ENCODE measurements at places on chromosomes 6 and 20.

GRCh38 chr20:39916236-39916765, 772.7 kb downstream of the MAFB start:
- no peak for DNase-seq

GRCh38 chr6:8069151-8069550, 5.0 kb upstream of the BLOC1S5 start:
- no peak for DNase-seq

DNA sequence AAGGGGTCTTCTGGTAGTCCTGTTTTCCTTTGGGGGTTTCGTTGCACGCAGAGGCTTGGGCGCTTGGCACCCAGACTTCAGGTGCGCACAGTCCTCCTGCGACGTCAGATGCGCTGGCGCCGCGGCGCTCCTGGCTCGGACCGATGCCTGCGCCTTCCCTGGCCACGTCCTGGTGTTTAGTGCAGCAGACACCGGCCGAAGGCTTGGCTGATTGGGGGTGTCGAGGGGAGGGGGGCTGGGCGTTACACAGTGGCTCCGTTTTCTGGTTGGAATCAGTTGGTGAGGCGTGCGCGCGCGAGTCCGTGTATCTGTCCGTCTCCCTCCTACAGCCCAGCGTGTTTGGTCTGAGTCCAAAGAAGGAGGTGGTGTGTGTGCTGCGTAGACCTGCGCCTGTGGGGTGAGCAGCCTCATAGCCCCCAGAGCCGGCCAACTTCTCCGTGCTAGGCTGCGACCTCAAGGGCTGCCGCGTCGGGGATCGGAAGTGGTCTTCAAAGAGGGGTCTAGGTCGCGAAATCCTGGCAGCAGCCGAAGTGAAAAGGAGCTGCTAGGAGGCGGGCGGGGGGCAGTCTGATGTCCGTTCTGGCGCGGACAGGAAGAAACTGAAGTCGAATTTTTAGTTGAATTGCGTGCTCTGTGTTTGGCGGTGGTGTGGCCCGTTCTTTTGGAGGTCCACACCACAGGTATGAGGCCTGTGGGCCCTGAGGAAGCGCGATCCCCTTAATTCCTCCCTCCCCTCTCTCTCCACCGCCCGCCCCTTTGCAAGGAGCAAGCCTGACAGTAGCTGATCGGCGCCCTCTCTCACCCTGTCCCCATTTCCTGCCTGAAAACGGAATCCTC, 1.5 kb downstream of the SYNDIG1 start:
- DNase-seq, result no peak

- DNase-seq, result no peak
Measured at GRCh38 chr6:43903739-43904290, 133.8 kb downstream of the VEGFA start.

DNA sequence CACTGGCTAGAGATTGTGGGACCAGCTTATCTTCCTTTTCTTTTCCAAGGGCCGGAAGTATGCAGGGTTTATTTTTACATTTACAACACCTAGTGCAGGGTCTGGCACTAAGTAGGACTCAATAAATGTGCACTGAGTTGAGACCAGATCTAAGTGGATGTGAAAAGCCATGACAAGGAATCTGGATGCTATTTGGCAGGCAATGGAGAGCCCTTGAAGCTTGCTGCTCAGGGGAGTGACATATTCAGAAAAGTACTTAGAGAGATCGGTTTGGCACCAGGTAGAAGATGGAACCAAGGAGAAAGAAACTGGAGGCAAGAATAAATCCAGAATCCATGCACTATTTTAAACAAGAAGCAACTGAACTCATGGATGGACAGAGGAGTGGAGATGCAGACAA, 815.8 kb downstream of the MAFB start:
- no peak for DNase-seq

DNA sequence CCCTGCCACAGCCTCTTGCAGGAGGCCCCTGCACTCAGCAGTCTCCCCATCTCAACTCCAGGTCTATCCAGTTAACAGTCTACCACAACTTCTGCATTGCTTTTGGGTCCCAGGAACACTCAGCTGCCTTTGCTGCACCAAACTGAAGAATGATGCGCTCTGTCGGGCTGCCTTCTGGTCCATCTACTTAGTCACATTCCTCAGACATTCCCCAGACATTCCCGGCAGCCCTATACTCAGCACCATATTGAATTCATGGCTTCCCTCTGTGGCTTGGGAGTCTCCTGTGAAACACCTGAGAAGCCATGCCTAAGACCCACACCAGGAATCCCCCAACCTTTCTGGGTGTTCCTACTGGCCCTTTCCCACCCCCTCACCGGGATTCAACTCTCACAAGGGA, 99.6 kb upstream of the COL21A1 start:
- no peak for DNase-seq

DNA sequence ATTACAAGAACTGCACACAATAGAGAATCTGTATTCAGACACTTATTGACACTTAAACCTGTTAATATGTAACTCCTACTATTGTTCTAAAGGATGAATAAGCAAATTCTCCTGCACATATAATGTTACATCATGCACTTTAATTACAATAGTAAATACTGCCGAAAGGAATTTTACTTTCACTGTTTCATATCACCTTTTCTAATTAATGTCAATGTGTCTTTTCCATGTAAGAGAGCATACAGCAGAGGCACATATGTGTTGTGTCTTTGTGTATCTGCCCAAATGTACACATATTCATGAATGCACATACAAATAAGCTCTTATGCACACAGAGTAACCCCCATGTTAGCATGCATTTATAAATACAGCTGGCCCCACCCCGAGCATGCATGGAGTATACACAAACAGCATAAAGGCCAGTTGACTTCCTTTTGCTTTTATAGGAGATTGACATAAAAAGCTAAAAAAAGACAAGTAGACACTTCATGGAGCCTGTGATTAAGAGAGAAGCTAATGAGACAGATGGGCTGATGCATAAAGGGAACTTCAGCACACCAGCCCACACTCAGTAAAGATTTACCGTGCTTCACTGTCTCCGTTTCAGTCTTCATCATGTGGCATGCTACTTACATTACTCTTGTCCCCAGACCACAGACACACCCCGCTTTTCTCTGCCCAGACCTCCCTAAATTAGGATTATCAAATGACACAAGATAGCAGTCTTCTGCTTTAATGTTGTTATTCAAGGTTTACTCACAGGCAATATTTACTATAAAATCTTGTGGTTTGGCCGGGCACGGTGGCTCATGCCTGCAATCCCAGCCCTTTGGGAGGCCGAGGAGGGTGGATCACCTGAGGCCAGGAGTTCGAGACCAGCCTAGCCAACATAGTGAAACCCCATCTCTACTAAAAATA, 184.6 kb downstream of the ATXN1 start:
- DNase-seq, result no peak

DNA sequence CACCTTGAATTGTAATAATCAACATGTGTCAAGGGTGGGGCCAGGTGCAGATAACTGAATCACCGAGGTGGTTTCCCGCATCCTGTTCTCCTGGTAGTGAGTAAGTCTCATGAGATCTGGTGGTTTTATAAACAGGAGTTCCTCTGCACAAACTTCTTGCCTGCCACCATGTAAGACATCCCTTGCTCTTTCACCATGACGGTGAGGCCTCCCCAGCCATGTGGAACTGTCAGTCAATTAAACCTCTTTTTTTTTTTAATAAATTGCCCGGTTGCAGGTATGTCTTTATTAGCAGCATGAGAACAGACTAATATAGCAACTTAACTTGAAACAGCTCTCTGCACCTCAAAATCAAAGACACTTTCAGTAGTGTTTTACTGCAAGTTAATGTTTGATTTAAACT, 121.6 kb downstream of the OGFRL1 start:
- peak; percentile 25 for DNase-seq

DNA sequence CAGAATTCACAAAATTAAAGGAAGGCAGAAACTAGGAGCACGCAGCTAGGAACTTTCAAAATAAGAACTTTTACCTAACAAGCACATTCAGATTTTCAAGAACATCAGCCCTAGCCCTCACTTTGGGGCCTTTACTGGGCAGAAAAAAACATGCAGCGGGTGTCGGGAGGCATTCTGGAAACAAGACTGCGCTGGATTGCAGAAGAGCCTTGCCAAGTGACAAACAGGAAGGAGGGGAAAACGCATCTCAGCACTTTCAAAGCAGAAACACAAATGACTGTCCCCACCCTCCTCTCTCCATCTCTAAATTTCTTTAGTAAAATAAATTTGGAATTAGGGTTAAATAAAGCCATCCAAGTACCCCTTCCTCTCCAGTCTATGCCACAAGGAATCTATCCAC, 74.6 kb upstream of the RREB1 start:
- no peak for DNase-seq

DNA sequence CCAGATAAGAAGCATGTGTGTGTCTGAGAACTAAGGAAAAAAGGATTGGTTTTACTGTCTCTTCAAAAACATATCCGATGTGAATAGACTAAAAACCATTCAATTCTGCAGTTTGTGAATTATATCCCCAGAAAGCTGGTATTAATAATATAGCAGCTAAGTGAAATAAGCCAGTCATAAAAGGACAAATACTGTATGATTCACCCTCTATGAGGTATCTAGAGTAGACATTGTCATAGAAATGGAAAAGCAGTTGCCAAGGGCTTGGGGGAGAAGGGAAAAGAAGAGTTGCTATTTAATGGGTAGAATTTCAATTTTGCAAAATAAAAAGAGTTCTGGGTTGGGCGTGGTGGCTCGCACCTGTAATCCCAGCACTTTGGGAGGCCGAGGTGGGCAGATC, 137.5 kb downstream of the ATXN1 start:
- no peak for DNase-seq

GRCh38 chr6:37566111-37566949, 66.6 kb upstream of the CCDC167 start:
- DNase-seq, result no peak

DNA sequence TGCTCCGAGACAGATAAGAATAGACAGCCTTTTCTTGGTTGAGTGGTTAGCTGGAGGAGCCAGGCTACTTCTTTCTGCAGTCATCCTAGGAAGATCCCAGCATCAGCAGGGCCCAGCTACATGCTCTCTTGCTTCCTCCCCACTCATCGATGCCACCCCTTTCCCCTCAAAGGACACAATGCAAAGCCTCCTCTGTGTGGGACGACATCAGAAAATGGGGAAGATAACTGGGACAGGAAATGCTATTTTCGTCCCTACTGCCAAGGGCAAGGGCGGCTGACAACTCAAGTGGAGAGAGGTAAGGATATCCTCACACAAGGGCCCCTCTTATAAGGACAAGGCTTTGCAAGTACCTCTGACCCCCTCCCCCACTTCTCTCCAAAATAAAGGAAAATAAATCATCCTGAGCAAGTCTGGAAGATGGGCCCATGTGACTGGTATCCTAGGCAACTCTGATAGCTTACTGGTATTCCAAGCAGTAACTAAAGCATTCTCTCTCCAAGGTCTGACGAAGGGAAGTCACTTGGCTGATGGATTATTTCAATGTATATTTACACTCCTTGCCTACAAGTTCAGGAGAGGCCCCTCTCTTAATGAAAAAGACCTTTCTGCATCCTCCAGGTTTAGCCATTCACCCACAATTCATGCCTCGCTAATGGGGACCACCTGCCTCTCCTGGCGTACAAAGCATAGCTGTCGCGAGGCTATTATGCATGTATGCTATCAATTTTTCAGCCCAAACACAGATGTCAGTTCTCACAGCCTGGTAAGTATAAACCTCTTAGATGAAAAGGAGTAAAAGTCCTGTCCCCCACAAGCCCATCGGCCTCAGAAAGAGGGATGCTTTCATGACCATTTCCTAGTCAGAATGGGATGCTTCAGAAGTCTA, 11.3 kb downstream of the ELMO2 start:
- DNase-seq, result no peak

DNA sequence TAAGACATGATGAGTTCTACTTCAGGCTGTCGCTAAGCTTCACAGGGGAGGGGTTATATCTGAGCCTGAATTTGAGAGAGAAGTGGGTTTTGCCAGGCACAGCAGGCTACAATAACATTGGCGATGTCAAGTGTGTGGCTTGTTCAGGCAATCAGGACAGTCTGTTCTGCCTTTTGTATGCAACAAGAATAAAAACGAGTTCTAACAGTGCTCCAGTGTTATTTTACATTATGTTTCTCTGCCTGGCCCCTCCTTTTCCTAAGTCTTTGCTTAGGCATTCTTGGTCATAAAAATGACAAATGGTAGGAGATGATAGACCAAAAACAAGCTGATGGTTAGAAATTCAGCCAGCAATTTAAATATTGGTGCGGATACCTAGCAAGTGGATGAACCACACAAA, 26.8 kb downstream of the PAQR8 start:
- no peak for DNase-seq

DNA sequence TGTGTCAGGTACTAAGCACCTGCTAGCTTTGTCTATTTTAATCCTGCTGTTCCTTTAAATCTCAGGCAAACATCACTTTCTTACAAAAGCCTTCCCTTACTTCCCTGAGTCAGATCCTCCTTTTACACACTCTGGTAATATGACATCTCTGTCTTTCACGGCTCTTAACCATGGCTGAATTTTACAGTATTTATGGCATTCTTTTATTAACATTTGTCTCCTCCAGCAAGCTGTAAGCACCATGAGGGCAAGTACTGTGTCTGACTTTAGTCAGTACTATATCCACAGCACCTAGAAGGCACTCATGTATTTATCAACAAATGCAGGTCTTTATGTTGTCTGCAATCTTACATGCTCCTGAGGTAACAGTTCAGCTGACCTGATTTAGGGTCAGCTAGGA, 33.7 kb upstream of the HBS1L start:
- DNase-seq, result no peak

DNA sequence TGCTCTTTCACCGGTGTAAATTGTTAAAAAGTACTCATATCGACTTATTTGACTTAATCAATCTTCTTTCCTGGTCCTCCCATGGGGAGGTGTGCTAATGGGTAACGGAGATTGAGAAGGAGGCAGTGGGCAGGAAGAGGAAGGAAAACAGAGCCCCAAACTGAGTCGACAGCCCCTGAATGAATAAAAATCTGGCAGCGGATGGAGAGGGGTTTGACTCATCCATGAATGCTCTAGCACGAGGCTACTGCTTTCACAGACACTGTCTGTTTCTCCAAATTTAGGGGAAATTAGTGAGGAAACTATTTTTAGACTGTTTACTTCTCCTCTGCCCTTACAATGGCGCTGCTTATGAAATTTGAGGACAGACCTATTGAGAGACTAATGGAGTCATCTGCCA, 142.2 kb upstream of the ATXN1 start:
- no peak for DNase-seq

DNA sequence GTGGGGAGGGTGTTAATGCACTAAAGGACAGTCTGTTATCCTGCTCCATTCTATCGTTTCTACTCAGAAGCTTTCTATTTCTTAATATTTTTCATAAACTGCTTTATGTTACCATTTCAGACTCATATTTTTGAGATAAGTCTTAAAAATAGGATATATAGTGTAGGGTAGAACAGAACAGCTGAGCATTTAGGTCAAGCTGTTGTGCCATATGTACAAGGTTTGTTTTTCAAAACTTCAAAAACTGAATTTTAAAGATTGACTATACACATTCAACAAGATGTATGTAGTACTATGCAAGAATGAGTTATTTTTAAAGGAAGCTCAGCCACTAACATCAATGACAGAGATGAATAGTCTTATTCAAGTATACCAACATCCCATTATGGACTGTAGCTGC, 437.1 kb downstream of the PHF3 start:
- no peak for DNase-seq

- no peak for DNase-seq
Measured at GRCh38 chr20:63013207-63013606, 6.4 kb upstream of the BHLHE23 start.

Data from SW 1271 (cell line).